Stimulated activated CD4-positive, alpha-beta T cell treated with anti-CD3 and anti-CD28 coated beads, Interleukin-15, amount 100 ng/mL, for 1 hour (primary cell): ENCODE measurements at places on chromosomes 6 and 20.

- no peak for DNase-seq
Measured at GRCh38 chr6:159608961-159609651, 83.9 kb downstream of the SOD2 start.

GRCh38 chr6:169949511-169950097 lies 198.2 kb downstream of the ERMARD start:
- no peak for DNase-seq

DNA sequence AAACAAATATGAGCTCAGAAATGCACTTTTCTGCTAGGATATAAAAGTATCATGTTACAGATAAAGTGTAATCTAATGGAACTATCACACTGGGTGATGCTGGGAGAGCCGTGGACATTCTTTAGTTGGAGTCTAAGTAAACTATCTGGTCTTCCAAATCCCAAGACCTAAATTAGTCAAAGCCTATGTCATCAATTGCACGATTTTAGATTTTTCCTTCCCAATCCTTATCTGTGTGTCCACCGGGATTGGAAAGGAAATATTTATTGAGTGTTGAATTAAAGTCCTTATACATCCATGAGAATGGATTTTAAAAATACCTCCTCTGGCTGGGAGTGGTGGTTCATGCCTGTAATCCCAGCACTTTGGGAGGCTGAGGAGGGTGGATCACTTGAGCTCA lies 19.6 kb upstream of the MRAP2 start:
- no peak for DNase-seq

DNA sequence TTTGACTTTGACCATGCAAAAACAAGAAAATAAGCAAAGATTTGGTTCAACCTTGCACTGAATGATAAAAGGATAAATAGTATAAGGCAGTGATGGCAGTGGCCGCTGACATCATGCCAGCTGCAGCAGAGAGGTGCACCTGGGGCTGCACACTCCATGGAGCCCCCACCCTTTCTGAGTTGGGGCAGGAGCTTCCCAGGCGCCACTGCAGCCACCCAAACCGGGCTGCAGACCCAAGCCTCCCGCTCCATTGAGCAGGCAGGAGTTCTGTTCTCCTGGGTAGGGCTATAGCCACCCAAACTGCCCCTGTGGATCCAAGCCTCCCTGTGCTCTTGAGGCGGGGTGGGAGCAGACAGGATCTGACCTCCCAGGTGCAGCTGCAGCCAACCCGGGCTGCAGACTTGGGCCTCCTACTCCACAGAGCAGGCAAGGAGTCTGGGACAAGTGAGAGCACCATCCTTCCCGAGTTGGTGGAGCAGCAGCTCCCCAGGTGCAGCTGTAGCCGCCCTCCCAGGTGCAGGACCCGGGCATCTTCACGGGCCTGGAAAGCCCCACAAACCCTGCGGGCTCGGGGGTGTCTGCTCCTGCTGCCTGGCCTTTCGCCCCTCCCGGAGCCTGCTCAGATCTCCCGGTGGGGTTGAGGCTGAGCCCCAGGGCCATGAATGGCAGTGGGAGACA lies 537.9 kb downstream of the TENT5A start:
- no peak for DNase-seq

DNA sequence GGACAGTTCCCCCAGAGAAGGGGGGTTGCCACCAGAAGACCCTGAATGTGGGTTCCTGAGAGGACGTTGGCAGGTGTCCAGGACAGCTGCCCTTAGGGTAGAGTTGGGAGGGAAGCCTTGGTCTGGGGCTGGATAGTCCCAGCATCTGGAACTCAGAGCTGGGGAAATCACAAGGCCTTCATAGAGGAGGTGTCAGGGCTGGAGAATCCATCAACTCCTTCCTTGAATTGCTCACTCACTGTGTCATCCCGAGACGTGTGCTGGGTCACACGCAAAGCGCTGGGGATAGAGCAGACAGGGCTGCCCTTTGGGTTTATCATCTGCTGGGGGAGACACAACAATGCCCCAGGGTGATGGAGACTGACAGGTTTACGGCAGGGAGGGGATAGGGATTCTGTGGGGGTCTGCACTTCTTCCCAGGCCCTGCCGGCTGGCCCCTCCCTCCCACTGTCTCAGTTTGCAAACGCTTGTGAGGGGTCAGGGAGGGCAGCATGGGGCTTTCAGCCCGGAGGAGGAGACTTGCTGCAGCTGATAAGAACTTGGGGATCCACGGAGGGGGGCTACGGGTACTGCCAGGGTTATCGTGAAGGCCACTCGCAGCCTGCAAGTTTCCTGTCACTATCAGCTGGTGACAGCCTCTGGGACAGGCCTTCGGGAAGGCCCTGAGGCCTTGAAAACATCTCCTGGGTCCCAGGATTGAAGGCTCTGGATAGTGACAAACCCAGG lies 18.6 kb downstream of the RBM38 start:
- no peak for DNase-seq

GRCh38 chr6:27809939-27810767 lies 102.0 kb downstream of the OR2B2 start:
- DNase-seq = peak; percentile 55

GRCh38 chr6:1348675-1349074 lies 36.8 kb downstream of the FOXQ1 start:
- DNase-seq = no peak

- DNase-seq = no peak
Measured at GRCh38 chr6:1335367-1336037, 23.6 kb downstream of the FOXQ1 start.

GRCh38 chr6:9699888-9700287 lies 715.0 kb downstream of the TFAP2A start:
- no peak for DNase-seq

DNA sequence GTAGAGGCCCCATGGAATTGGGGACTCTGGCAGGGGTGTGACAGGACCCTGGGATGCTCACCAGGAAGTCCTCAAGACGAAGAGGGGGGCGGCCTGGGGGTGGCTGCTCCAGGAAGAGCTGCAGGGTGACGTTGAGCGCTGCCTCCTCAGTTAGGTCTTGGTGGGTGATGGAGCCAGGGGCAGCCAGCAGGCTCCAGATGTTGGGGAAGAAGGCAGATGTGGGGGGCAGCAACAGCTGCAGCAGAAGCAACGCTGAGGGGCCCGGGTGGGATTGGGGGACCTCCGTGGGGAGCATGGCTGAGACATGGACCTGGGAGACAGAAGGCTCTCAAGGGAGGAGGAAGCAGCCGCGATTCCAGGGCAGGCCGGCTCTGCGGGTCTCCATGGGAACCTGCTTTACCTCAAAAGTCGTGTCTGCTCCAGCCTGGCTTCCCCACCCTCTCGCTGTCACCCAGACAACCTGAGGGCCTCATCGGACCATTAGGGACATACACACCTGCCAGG lies 591 bp downstream of the VWA7 start:
- DNase-seq = no peak

DNA sequence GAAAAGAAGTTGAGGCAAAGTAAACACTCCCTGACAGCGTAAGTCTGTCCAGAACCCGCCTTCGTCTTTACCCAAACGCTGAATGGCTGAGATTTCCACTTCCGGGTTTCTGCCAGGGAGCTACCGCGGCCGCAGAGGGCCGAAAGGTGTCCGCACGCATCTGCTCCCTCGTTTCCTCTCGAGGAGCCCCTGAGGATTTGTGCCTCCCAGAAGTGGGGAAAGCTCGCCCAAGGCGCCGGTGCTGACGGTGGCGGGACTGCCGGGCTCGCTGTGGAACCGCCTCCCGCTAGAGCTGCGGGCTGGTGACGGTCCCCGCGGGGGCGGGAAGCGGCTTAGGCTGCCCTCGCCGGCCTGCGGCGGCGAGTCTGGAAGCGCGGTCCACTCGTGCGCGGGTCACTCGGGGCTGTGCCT lies 1760.2 kb upstream of the DEFB115 start:
- DNase-seq = no peak

- DNase-seq = no peak
Measured at GRCh38 chr6:39353698-39354315, 31.3 kb upstream of the KCNK16 start.

GRCh38 chr6:122710908-122711635 lies 68.4 kb upstream of the FABP7 start:
- no peak for DNase-seq

- DNase-seq = no peak
Measured at GRCh38 chr6:21886542-21887151, 293.1 kb downstream of the SOX4 start.

DNA sequence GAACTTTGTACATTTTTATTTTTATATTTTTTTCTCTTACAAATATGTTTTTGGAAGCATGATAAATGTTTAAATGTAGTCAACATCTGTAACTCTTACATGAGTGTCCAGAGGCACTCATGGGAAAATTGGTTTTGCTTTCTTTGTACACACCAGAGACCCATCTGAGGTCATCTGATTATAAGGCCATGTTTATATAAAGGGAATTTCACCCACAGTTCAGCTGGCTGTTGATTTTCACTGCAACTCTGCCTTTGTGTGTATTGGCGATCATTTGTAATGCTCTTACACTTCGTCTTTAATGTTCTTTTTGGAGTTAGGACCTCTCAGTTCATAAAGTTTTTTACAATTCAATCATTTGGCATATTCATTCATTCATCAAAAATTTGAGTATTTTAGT lies 28.1 kb downstream of the RIOK1 start:
- no peak for DNase-seq

GRCh38 chr6:166650824-166651807 lies 24.1 kb upstream of the RPS6KA2 start:
- no peak for DNase-seq

GRCh38 chr6:47152666-47153403 lies 110.7 kb upstream of the ADGRF1 start:
- DNase-seq = no peak

DNA sequence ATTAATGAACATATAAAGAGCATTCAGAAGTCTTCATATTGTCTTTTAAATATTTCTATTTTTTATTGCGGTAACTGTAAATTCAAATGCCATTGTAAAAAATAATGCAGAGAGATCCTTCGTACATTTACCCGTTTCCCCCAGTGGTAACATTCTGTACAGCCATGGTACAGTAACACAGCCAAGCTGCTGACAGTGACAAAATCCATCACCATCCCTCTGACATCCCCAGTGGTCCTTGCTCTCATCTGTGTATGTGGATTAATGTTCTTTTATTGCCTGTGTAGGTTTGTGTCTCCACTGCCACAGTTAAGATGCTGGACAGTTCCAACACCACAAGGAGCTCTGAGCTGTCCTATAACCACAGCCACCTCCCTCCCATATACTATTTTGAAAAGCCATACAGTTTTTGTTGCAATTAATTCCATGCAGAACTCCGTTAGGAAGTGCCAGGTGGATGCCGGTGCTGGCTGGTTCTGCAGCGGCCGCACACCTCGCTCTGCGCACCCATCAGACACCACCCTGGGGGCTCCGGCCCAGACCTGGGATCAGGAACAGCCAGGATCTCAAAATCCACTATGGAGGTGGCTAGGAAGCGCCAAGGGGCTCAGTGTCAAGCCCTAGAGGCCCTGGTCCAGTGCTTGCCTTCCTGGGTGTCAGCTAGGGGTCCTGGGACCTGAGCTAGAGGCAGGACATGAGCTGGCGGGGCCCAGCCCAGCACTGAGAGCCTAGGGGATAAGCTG lies 93.1 kb upstream of the PMEPA1 start:
- no peak for DNase-seq

DNA sequence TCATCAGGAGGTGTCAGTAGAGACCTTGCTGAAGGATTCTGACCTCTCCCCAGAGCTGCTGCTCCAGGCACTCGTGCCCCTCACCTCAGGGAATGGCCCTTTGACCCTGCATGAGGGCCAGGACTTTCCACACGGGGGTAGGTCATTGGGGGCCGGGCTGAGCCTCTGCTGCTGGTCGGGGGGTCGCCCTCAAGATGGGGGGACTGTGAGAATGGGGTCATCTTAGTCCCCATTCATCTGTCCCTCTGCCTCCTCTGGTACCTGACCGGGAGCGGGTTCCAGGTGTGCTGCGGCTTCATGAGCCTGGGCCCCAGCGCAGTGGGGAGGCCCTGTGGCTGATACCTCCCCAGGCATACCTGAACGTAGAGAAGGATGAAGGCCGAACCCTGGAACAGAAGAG lies 15.8 kb downstream of the DNPH1 start:
- DNase-seq = no peak

DNA sequence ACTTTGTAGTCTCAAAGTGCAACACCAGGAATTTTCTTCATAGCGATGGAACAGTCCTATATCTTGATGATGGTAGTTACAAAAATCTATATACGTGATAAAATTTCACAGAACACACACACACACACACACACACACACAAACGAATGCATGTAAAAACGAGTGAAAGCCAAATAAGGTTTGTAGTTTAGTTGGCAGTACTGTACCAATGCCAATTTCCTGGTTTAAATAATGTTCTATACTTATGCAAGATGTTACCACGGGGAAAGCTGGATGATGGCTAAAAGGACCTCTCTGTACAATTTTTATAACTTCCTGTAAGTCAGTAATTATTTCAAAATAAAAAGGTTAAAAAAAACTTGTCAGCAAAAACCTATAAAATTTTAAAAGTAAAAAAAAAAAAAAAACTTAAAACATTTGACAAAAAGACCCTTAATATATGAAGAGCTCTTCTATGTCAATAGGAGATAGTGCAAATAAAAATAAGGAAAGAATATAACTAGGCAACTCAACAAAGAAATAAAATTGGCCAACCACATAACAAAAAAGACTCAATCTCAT lies 37.6 kb downstream of the PDSS2 start:
- no peak for DNase-seq

DNA sequence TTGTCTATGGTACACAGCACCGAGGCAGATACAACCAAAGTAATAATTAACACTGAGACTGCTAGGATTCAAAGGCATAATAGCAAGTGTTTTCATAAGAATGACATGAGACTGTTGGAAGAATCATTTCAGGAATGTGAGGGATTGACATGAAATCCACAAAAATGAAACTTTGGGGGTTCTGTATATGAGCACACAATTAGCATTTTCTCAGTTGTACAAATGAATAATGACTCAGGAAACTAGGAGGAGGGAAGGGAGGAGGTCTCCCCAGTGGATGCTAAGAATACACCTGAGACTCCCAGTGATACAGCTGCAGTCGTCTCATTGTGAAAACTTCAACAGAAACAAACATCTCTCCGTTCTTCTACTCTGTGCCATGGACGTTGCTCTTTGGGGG lies 428.4 kb upstream of the PLCB4 start:
- no peak for DNase-seq

DNA sequence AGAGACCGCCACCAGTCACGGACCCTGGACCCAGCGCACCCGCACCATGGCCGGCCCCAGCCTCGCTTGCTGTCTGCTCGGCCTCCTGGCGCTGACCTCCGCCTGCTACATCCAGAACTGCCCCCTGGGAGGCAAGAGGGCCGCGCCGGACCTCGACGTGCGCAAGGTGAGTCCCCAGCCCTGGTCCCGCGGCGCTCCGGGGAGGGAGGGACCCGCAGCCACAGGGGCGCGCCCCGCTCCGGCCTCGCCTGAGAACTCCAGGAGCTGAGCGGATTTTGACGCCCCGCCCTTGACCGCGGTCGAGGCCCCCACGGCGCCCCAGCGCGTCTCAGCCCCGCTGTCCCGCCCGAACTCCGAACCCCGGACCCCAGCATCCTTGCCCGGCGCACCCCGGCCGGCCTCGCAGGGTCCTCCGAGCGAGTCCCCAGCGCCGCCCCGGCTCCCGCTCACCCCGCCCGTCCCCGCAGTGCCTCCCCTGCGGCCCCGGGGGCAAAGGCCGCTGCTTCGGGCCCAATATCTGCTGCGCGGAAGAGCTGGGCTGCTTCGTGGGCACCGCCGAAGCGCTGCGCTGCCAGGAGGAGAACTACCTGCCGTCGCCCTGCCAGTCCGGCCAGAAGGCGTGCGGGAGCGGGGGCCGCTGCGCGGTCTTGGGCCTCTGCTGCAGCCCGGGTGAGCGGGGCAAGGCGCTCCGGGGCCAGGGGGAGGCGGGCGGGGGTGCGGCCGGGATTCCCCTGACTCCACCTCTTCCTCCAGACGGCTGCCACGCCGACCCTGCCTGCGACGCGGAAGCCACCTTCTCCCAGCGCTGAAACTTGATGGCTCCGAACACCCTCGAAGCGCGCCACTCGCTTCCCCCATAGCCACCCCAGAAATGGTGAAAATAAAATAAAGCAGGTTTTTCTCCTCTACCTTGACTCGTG lies at the start of gene OXT:
Gene OXT (plus strand): TSS at position 11 of the 920 bp plus-strand sequence. CDS start 36 bp downstream, at position 47.
- peak; percentile 61 for DNase-seq
